ENCODE measurements at places on chromosomes 1 and 21.
A peak's percentile ranks its signal among the peaks of the same experiment; 100 is the strongest.

GRCh38 chr1:183052861-183053260 is 29.6 kb downstream of the LAMC1 start:
- H3K27me3 ChIP-seq = peaks cover 2% of the 10 kb centered on the region
- peaks cover 47% of the 10 kb centered on the region for H3K4me1 ChIP-seq
- H3K27ac ChIP-seq = no peak overlapping the region
- no peak overlapping the region for H3K4me3 ChIP-seq
- H3K36me3 ChIP-seq = no peaks in the 10 kb centered on the region
- no peak for DNase-seq

DNA sequence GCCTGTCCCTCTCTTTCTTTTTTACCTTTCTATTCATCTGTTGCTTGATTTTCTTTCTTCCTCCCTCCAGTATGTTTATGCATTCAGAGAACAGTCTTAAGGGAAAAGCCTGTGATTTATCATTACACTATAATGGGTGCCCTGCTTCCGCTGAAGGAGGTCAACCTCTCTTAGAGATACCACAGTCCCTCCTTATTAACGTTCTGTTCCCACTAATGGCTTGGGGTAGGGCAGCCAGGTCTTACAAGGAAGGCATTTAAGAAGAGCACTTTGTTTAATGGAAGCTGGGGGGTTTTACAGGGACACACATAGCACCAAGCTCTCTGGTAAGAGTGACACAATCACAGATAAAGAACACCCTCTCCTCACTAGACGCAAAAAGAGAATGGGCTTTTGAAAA is 523.5 kb downstream of the NUF2 start:
- no peak overlapping the region for H3K27ac ChIP-seq
- H3K4me3 ChIP-seq = no peak overlapping the region
- no peaks in the 10 kb centered on the region for H3K36me3 ChIP-seq
- no peaks in the 10 kb centered on the region for H3K27me3 ChIP-seq
- DNase-seq = no peak
- H3K4me1 ChIP-seq = no peaks in the 10 kb centered on the region

DNA sequence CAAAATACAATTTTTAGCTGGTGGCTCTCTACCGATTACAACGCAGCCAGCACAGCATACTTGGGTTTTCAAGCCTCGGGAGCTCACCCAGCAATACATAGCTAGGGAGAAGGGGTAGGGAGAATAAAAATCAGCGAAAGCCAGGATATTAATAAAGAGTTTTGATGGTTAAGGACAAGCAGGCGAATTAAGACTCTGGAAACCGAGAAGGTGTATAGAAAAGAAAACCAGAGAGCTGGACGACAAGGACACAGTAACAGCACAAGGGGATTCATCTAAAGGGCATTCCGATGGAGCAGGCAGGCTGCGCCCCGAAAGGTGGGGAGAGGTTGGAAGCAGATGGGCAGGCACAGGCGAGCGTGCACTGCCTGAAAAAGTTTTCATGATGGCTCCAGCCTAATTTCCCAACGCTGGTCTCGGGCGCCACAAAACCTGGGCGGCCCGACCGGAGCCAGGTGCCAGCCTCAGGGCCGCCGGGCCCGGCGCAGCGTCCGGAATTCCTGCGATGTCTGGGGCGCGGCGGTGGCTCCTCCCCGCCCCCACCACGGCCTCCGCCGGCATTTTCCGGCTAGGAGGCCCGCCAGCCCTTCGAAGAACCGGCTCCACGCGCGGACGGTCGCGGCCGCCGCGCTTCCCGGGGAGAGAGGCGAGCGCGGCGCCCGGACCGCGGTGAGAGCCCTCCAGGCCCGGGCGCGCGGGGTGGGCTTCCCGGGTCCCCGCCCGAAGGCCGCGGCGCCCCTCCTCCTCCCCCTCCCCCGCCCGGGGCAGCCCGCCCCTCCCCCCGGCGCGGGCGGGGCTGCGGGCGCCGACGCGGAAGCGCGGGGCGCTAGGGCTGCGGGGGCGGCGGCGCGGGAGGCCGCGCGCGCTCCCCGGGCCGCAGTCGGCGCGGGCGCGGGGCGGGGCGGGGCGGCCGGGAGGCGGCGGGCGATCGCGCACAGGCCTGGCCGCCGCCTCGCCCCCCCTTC is 774 bp upstream of the DYRK1A start:
- H3K27ac ChIP-seq = peak overlapping the region; percentile 100
- peaks cover 12% of the 10 kb centered on the region for H3K27me3 ChIP-seq
- peaks cover 39% of the 10 kb centered on the region for H3K4me1 ChIP-seq
- DNase-seq = peak; percentile 81
- peak overlapping the region; percentile 96 for H3K4me3 ChIP-seq

DNA sequence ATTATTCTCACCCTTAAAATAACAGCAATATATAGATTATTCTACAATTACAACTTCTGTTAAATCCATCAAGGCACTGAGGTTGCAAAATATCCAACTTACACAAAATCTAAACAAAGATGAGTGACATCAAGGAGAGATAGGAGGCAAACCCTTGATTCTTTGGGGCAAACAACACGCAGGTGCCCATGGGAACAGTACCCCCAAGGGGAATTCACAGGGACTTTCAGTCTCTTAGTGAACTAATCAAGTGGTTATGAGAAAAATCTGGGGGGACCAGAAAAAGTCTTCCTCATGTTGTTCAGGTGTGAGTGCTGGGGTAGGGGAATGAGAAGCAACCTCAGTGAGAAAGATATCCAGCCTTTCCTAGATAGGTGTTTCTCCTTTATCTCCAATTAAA is 1107.9 kb downstream of the PLA2G4A start:
- H3K27ac ChIP-seq = no peak overlapping the region
- DNase-seq = no peak
- no peak overlapping the region for H3K4me3 ChIP-seq
- no peaks in the 10 kb centered on the region for H3K27me3 ChIP-seq

DNA sequence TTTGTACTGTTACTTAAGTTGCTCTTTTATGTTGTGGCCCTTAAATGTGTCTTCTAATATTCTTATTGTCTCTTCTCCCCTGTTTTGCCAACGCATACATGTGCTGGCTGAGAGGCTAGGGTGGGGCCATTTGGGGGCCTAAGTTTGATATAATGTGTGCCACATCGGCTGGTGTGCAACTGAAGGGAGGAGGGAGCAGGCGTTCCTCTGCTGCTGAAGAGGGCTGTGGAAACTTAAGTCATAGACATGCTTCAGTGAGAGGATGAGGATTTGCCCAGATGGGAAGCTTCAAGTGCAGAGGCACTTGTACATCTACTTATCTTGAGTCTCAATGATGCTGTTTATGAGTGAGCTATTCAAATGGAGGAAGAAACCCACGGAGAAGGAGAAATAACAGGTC is 630.6 kb downstream of the LMO4 start:
- H3K27ac ChIP-seq = no peak overlapping the region
- no peaks in the 10 kb centered on the region for H3K4me1 ChIP-seq
- no peak overlapping the region for H3K4me3 ChIP-seq
- no peaks in the 10 kb centered on the region for H3K36me3 ChIP-seq

GRCh38 chr1:155125511-155125945 is 2.1 kb upstream of the EFNA1 start:
- peaks cover 38% of the 10 kb centered on the region for H3K4me1 ChIP-seq
- H3K4me3 ChIP-seq = peak overlapping the region; percentile 86
- H3K27me3 ChIP-seq = peaks cover 18% of the 10 kb centered on the region
- no peak overlapping the region for H3K27ac ChIP-seq
- peaks cover 23% of the 10 kb centered on the region for H3K36me3 ChIP-seq

DNA sequence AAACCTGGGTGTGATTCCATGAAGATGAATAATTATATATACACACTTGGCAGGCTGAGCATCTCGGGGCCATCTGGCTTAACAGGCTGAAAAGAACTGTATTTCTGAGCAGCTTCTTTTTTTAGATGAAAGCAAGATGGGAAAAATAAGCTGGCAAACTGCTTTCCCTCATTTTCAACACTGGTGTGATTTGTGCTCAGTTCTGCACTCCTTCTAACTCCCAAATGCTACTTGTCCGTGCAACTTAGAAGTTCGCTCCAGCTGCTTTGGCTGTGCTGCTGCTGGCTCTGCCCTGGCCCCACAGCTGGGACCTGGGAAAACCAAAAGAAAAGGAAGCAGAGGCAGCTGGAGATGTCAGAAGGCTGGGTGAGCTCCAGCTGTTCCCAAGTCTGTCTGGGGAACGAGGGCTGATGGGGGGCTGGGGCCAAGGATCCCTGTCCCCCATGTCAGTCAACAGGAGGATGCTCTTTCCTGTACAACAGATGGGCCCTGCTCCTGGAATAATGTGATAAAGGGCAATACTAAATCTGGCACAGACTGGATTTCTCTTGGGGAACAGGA is 44.9 kb downstream of the PAFAH2 start:
- peaks cover 15% of the 10 kb centered on the region for H3K4me1 ChIP-seq
- no peak overlapping the region for H3K27ac ChIP-seq
- peak overlapping the region; percentile 40 for H3K4me3 ChIP-seq
- no peak for DNase-seq
- peaks cover 4% of the 10 kb centered on the region for H3K27me3 ChIP-seq

- no peak overlapping the region for H3K27ac ChIP-seq
- no peak for DNase-seq
- H3K27me3 ChIP-seq = peaks cover 10% of the 10 kb centered on the region
- no peak overlapping the region for H3K4me3 ChIP-seq
- H3K36me3 ChIP-seq = peaks cover 3% of the 10 kb centered on the region
Measured at GRCh38 chr1:221739018-221739676, 2.7 kb downstream of the DUSP10 start.

GRCh38 chr1:31151402-31151801 is 85.9 kb upstream of the PUM1 start:
- DNase-seq = no peak
- no peak overlapping the region for H3K27ac ChIP-seq
- H3K4me3 ChIP-seq = no peak overlapping the region
- peaks cover 4% of the 10 kb centered on the region for H3K27me3 ChIP-seq

DNA sequence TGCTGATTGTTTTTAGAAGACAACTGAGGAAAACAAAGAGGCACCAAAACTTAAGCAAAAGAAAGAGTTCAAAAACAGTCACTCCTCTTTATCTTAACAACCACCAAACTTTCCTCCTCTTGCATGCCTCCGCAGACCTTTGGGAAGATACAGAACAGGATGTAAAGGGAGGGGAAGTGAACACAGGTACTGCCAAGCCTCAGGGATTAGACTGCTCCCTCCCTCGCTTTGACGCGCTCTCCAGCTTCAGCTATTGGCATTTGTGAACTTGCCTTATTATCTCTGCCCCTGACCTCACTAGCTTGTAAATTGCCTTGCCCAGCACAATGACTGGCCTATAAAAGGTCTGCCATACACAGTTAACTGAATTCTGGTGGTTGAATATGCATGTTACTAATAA is 4.8 kb upstream of the SRP9 start:
- H3K27ac ChIP-seq = peak overlapping the region; percentile 55
- H3K36me3 ChIP-seq = no peaks in the 10 kb centered on the region
- H3K27me3 ChIP-seq = peaks cover 2% of the 10 kb centered on the region
- H3K4me3 ChIP-seq = no peak overlapping the region
- DNase-seq = no peak

DNA sequence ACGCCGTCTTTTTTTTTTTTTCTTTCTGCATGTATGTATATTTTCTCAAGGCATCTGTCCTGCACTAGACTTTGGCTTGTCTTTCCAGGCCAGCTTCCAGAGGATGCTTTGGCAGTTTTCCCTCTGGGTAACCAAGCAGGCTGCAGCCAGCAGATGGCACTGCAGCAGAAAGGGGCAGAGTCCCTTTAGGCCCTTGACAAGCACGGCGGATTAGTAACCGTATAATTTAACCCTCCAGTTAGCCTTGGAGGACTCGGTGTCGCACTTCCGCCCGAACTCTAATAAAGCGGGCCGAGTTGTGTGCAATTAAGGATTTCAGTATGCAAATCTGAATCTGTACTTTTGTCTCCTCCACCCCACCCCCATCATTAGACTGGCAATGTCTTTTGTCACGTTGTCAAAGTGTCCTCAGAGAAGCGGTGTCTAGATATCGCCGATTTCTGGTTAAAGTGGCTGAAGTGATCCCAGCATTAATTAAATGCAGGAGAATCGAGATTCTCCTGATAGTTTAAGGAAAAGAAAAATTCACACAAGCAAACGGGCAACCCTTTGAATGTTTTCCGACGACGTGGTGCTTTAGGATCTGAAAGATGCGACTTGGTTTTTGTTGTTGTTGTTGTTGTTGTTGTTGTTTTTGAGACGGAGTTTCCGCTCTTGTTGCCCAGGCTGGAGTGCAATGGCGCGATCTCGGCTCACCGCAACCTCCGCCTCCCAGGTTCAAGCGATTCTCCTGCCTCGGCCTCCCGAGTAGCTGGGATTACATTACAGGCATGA is 1.1 kb upstream of the TMEM167B start:
- H3K36me3 ChIP-seq = peaks cover 16% of the 10 kb centered on the region
- H3K27ac ChIP-seq = peak overlapping the region; percentile 88
- peaks cover 4% of the 10 kb centered on the region for H3K27me3 ChIP-seq
- peak overlapping the region; percentile 99 for H3K4me3 ChIP-seq

GRCh38 chr1:227191607-227192006 is 126.7 kb downstream of the CDC42BPA start:
- DNase-seq = no peak
- no peak overlapping the region for H3K27ac ChIP-seq
- H3K4me3 ChIP-seq = no peak overlapping the region

- peaks cover 5% of the 10 kb centered on the region for H3K4me1 ChIP-seq
- H3K36me3 ChIP-seq = no peaks in the 10 kb centered on the region
- no peak overlapping the region for H3K27ac ChIP-seq
- DNase-seq = no peak
- H3K4me3 ChIP-seq = no peak overlapping the region
- peaks cover 6% of the 10 kb centered on the region for H3K27me3 ChIP-seq
Measured at GRCh38 chr1:245325922-245326795, 171.4 kb downstream of the KIF26B start.

- no peaks in the 10 kb centered on the region for H3K27me3 ChIP-seq
- H3K36me3 ChIP-seq = peaks cover 10% of the 10 kb centered on the region
- H3K27ac ChIP-seq = no peak overlapping the region
- no peak overlapping the region for H3K4me3 ChIP-seq
Measured at GRCh38 chr1:64653466-64653865, 91.4 kb upstream of the RAVER2 start.

GRCh38 chr1:114428083-114428754 is 82.8 kb downstream of the TRIM33 start:
- no peak for DNase-seq
- H3K4me3 ChIP-seq = no peak overlapping the region
- H3K36me3 ChIP-seq = peaks cover 4% of the 10 kb centered on the region
- H3K27ac ChIP-seq = no peak overlapping the region

DNA sequence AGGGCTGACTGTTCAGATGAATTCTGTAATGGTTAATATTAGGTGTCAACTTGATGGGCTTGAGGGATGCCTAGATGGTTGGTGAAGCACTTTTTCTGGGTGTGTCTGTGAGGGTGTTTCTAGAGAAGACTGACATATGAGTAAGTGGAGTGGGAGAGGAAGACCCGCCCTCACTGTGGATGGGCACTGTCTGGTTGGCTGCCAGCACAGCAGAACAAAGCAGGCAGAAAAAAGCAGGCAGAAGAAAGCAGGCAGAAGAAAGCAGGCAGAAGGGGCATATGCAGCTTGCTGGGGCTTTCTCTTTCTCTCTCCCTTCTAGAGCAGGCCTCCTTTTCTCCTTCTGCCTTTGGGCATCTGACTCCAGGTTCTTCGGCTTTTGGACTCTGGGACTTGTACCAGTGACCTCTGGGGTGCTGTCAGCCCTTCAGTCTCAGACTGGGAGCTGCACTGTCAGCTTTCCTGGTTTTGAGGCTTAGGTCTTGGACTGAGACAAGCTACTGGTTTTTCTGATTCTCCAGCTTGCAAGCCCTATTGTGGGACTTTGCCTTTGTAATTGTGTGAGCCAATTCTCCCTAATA is 42.9 kb upstream of the CD2 start:
- no peak overlapping the region for H3K4me3 ChIP-seq
- peaks cover 4% of the 10 kb centered on the region for H3K27me3 ChIP-seq
- H3K36me3 ChIP-seq = no peaks in the 10 kb centered on the region
- peaks cover 7% of the 10 kb centered on the region for H3K4me1 ChIP-seq
- no peak overlapping the region for H3K27ac ChIP-seq
- DNase-seq = no peak

- peak overlapping the region; percentile 12 for H3K4me3 ChIP-seq
- DNase-seq = no peak
- H3K27me3 ChIP-seq = peaks cover 3% of the 10 kb centered on the region
- peaks cover 20% of the 10 kb centered on the region for H3K4me1 ChIP-seq
Measured at GRCh38 chr1:153928245-153928644, 5.5 kb upstream of the GATAD2B start.
